Suppressor macrophage treated with lipopolysaccharide for 4 hours (primary cell): ENCODE measurements at places on chromosomes 1 and 21.

GRCh38 chr1:153277852-153278251, 18.4 kb downstream of the LORICRIN start:
- no peak for DNase-seq

GRCh38 chr1:212285685-212286555, 710 bp downstream of the PPP2R5A start:
- DNase-seq: peak; percentile 75

DNA sequence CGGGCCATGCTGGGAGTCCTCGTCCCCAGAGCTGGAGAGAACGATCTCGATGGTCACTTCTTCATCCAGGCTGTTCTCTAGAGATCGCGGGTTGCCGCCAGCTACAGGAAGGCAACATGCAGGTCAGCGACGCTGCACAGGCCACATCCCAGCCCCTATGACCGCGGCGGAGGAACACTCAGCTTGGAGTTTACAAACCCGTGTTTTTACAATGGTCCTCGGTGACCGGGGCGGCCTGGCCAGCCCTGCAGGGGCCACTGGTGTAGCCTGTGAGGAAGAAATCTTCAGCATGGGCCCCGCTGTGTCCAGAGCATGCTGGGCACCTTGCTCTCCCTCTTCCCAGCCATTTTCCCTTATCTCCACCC, 30.5 kb downstream of the ZNF496 start:
- DNase-seq: no peak

GRCh38 chr1:64073705-64074104, 129.7 kb upstream of the UBE2U start:
- no peak for DNase-seq

GRCh38 chr21:36297938-36298572, 21.9 kb upstream of the MORC3 start:
- peak; percentile 94 for DNase-seq

DNA sequence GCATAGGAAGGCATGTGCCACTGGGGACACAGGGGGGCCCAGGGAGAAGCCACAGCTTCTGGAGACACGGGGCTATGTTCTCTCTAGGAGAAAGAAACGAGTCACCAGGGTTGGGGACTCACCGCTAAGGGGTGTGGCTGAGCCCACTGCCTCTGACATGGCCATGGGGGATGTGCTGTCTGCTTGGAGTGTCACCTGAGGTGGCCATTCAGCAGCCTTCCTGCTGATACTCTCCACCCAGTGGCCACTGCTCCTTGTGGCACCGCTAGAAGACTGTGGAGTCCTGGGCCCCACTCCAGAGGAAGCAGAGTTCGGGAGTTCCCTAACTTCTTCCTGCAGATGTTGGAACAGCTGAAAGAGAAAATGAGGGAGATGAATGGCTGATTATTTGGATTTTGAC, 91.2 kb upstream of the SLC45A1 start:
- DNase-seq: no peak

- no peak for DNase-seq
Observed at GRCh38 chr1:20198918-20199317, 12.6 kb upstream of the PLA2G2C start.

GRCh38 chr1:204459706-204460105, 34.9 kb downstream of the PIK3C2B start:
- DNase-seq: no peak

GRCh38 chr1:234533034-234533891, 54.3 kb upstream of the TARBP1 start:
- peak; percentile 86 for DNase-seq

DNA sequence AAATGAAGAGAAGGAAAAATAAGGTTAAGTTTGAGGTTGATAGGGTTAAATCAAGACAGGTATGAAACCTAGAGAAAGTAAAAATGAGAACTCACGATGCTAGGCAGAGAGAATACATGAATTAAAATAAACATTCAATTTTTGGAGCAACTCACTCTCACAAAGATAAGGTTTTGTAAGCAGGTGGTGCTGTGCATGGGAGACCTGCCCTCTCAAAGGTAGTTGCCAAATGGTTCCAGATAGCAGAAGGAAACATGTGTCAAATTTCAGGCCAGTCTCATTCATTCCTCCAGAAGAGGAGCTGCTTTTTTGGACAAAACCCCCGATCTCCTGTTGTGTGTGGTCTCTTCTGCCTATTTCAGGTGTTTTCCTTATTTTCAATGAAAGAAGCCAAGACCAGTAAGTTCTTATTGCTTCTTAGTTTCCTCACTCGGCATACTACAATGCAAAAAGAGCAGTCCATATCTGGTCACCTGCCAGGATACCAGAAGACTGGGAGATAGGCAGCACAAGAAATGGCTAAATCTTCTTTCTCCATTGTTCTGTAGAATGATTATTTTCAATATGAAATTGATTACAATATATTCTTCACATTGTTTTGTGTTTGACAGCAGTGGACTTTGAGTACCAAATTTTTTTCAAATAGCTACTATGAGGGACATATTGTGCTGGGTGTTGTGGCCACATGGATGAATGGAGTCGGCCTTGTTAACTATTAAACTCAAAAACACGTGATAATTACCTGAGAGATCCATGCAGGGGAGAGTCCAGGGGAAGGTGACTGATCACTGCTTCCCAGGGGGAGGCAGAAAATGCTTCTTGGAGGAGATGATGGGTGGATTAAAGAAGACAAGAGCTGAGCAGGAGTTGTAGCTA, 3.6 kb downstream of the CR1L start:
- no peak for DNase-seq

- no peak for DNase-seq
Observed at GRCh38 chr1:67460676-67461500, 30.7 kb upstream of the SERBP1 start.

DNA sequence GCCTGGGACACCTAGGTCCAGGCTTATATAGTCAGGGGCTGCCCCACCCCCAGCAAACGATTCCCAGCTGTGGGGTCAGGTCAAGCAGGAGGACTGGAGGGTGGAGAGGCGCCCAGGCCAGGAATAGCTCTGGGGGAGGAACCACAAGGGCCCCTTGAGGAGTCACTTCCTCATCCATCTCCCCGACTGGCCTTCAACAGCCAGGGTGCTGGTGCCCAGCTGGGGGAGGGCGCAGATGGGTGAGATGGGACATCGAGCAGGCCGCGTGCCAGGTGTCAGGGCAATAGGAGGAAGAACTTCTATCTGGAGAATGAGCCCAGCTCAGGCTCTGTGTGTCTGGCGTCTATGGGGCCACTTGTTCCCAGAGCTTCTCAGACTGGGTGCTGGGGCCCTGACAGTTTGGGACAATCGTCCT, 208 bp upstream of the MYBPH start:
- DNase-seq: peak; percentile 78

GRCh38 chr1:1021920-1022259, 2.0 kb downstream of the AGRN start:
- DNase-seq: no peak

GRCh38 chr1:154405747-154406571, 816 bp downstream of the IL6R start:
- DNase-seq: peak; percentile 96

DNA sequence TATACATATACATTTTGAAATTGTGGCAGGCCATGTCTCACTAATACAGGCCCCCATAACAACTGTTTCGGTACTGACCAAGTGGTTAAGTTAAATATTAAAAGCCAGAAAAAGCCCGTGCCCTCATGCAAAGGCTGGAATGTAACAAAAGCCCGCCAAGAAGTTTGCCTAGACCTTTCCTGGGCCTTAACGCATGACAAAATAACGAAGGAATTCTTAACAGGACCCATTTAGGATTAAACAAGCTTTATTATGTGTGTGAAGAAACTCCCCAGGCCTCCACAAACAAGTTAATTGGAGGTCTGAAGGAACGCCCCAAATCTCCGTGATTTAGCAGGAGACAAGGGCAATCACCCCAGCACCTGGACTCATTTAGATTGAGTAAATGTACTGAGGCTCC, 42.4 kb downstream of the TNFSF4 start:
- DNase-seq: no peak

DNA sequence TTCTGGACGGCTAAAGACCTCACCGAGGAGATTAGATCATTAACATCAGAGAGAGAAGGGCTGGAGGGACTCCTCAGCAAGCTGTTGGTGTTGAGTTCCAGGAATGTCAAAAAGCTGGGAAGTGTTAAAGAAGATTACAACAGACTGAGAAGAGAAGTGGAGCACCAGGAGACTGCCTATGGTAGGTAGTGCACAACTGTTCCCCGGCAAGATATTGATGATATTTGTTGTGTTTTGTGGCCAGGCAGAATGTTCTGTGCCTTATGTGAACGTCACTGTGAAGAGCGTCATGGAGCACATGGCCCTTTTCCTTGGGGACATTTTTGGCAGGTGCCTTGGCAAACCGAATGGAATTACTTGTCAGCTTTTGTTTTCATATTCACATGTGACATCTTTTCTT, 191.7 kb downstream of the DISC1 start:
- DNase-seq: no peak

DNA sequence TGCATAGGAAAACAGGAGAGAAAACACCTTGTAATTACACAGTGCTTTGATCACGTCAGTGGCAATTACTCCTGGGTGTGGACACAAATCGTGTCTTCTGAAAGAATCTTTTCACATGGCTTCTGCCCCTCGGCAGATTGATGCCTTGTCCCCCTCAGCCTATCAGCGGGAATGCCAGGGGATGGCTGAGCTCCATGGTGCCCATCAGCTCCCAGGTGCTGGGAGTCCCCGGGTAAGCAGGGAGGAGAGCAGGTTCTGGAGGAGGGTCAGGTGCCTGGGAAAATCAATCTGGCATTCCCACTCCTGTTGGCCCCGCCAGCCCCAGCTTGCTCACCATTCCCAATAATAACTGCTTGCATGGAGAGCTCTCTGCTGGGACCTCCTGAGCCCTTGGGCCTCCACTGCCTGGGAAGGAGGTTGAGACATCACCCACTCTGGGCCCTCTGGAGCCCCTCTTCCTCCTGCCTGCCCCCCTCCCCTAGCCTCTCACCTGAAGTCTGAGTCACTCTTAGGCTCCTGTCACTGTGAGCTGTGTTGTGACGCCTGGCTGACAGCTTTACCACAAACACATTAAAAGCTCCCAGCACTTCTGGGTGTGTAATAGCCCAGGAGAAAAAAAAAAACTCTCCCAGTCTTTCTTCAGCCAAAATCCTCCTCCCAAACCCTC, 4.9 kb downstream of the CAMK2N1 start:
- no peak for DNase-seq

DNA sequence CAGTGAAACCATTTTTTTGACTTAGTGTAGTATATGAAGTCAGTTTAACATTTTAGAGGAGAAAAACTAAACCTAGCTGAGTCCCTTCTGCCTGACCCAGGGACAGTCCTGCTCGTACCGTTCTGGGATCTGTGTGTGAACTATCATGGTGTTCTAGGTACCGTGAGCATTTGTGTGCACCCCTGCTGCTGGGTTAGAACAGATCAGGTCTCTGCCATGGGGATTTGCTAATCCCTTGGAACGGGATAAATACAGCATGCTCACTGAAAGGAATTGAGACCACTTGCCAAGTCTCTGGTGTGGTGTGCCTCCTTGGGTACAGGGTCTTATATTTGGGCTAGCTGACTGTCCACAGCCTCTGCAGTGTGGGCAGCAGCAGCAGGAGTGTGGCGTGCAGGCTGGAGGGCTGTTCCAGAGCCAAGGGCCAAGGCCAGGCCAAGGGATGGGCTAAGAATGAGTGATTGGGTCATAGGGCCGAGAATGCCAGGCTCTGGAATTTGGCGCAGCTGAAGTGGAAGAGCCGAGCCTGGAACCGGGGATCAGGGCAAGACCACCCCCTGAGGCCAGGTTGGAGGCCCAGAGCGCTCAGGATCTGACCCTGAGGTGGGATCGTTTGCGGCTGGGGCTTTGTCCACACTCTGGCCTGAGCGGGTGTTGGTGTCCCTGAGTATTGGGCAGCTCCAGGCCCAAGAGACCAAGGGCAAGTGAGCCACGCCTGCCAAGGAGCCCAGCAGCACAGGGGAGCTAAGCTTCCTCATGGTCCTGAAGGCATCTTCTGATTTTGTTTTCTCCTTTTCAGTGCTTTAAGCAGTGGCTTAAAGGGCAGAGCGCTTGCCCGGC, 66.3 kb downstream of the VPS26C start:
- DNase-seq: no peak

DNA sequence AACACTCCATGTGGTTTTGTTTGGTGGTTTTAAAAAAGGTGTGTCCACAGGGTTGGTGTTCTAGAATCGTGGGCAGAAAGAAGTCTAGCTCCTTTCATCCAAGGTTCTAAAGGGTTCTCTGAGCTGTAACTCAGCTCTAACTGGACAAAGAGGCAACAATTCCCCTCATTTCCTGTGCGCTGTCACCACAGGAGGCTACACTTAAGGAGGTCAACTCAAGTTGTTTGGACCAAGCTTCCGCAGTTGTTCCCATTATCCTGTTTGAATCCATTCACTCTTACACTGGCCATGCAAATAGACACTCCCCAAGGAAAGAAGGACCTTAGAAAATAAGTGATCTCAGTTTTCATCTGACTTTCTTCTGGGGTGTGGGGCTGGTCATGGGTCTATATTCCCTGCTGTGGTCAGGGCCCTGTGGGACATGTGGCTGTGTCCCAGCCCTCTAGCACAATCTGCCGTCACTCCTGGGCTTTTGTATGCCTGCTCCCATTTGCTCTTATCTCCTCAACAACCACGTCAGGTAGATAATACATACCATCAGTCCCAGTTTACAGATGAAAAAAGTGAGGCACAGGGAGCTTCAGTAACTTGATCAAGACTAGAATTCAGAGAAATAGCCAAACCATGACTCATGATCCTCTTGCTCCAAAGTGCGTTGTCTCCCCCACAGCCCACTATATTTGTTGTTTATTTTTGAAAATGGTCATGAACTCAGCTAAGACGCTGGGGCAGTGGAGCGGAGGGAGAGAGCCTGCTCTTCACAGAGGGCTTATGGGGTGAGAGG, 103.6 kb downstream of the RHOU start:
- DNase-seq: no peak

DNA sequence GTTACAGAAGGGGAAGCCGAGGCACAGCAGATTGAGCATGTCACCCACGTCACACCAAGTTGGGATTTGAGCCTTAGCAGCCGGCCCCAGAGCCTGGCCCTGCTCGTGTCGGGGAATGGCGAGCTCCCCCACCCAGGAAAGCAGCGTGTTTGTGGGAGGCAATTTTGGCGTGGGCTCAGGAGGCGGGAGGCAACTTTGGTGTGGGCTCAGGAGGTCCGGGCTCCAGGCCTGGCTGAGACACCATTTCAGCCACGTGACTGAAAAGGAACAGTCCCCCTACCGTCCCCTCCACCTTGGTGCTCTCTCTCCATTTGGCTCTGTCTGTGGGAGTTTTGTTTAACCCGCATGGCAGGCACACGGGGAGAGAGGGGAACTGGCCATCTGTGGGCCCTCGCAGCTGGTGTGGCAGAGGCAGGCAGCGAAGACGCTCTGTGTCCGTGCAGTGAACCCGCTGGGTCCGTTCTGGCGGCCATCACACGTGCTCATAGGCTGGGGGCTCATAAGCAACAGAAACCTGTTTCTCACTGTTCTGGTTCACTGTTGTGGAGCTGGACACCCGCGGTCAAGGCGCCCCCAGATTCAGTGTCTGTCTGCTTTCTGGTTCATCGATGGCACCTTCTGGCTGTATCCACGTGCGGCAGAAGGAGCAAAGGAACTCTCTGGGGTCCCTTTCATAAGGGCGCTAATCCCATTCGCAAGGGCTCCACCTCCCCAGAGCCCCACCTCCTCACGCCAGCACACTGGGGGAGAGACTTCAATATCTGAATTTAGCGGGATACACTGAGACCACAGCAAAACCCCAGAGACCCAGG, 110.2 kb downstream of the CRYAA start:
- DNase-seq: no peak

GRCh38 chr1:108038653-108039236, 73.8 kb upstream of the VAV3 start:
- peak; percentile 85 for DNase-seq
